ENCODE measurements at places on chromosomes 3 and 15.

- no peak for DNase-seq
Measured at GRCh38 chr3:67654844-67655177, 399 bp upstream of the SUCLG2 start.

GRCh38 chr3:165056510-165056909 lies 21.8 kb downstream of the SI start:
- DNase-seq, result no peak

DNA sequence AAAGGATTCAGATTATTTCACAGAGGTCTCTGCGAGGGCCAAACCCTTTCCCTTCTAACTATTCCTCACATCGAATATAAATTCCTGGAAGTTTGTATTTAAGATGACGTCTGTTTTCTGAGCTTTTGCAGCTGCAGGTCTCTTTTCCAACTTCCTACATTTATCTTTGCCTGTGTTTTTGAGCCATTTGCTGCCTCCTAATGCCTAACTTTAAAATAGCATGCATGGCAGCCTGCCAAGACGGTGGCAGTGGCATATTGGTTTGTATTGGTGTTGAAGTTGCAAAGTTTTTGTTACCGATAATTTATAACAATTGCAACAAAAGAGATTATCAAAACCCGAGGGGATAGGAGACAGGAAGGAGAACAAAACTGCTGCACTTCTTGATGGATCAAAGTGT lies 187.1 kb upstream of the DNAJC19 start:
- DNase-seq, result peak; percentile 12

DNA sequence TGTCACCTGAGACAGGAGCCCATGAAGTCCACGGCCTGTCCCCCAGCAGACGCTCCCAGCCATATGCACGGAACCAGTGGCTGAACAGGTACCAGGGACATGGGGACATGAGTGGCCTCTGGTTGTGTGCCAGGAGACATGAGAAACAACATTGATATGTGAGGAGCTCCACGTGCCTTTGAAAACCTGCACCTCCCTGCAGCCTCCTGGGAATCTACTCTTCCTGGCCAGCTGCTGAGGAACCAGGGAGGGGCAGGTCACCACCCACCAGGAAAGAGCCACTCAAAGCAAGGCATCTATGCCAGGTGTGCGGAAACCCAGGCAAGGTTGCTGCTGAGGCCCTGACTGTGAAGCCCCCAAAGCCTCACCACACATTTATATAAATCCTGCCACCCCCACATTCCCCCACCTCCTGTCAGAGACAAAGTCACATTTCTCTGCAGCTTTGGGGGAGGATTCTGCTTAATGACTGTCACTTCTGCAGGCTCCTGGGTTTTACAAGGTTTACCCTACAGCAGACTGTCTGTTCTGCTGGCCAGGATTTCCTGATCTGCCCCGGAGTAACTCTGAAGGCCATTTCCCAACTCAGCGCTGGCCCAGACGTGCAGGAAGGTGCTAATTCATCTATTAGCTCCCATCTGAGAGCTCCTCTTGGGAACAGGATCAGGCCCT lies 110.8 kb downstream of the ADCY5 start:
- no peak for DNase-seq

GRCh38 chr15:67240235-67241131 lies 14.0 kb downstream of the AAGAB start:
- peak; percentile 57 for DNase-seq

DNA sequence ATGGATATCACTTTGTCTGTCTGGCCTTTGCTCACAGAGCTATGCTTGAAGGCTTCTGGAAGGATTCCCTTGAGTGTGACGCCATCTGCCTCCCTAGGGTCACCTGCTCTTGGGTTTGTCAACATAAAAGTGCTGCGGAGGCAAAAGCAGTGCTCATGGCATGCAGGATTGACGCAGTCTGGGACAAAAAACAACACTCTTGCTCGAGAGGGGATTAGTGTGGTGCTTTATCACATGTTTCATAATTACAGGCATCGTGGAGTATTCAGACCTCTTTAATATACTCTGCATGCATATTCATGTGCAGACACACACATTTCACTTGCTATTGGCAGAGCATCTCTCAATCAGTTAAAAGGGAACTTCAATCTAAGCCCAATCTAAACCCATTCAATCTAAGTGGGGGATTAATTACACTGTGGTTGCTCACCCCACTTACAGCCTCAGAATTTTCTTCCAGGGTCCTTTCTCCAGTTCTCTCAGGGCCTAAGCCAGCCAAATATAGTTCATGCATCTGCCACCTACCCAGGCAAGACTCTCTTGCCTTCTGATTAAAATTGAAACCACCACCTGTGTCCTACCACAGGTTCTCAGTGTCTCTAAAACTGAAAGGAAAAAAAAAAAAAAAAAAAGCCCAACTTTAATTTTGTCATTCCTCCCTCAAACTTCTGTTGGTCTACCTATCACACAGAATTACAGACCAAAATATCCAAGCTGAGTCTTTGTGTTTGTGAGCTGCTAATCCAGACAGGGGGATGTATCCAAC lies 75.6 kb downstream of the BFSP2 start:
- peak; percentile 76 for DNase-seq

GRCh38 chr15:77282333-77282732 lies 137.6 kb downstream of the PEAK1 start:
- no peak for DNase-seq

All from activated CD4-positive, alpha-beta T cell treated with anti-CD3 and anti-CD28 coated beads, Interleukin-2, Interleukin-6, amounts not matched to agents 100 ng/mL and 50 ng/mL, durations not matched to agents 16 hours and 8 hours (primary cell).